ENCODE measurements at places on chromosomes 11 and 22. TPM values are rescaled to one million over a fixed set of nuclear protein-coding genes. Genes with fewer than 3 reads are reported as not detected.

- no peak overlapping the region for H3K4me3 ChIP-seq
- no peaks in the 10 kb centered on the region for H3K36me3 ChIP-seq
- H3K27ac ChIP-seq, result no peak overlapping the region
- no peak for DNase-seq
Observed at GRCh38 chr11:69369945-69370344, 76.0 kb downstream of the MYEOV start.

GRCh38 chr11:20087118-20087521 lies 73.2 kb downstream of the DBX1 start:
- no peaks in the 10 kb centered on the region for H3K4me1 ChIP-seq
- no peak overlapping the region for H3K4me3 ChIP-seq
- no peak overlapping the region for H3K27ac ChIP-seq
- no peaks in the 10 kb centered on the region for H3K27me3 ChIP-seq
- H3K36me3 ChIP-seq, result no peaks in the 10 kb centered on the region

CECR2 gene
- total RNA-seq, result 0.15 TPM

RFPL2 gene
- total RNA-seq, result not detected

- H3K27ac ChIP-seq, result no peak overlapping the region
- no peaks in the 10 kb centered on the region for H3K27me3 ChIP-seq
- no peaks in the 10 kb centered on the region for H3K36me3 ChIP-seq
Observed at GRCh38 chr11:7564803-7565202, 51.0 kb downstream of the PPFIBP2 start.

DNA sequence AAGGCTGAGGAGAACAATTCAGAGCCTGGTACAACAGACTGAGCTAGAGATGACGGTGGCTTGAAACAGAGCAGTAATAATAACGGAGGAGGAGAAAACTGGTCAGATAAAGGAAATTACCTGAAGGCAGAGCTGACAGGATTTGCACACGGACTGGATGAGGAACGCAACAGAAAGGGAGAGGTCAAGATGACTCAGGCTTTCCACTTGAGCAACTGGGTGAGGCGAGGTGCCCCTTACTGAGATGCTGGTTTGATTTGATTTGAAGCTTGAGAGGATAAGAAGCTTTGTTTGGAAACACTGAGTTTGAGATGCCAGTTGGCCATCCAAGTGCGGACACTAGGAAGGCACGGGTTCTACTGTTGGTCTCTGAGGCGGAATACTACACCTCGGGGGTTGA lies 35.4 kb upstream of the NRIP3 start:
- H3K27ac ChIP-seq, result no peak overlapping the region
- H3K27me3 ChIP-seq, result no peaks in the 10 kb centered on the region
- no peak overlapping the region for H3K4me3 ChIP-seq
- no peaks in the 10 kb centered on the region for H3K36me3 ChIP-seq

TTLL1 gene
- total RNA-seq, result 7.7 TPM

- H3K4me3 ChIP-seq, result no peak overlapping the region
- no peak overlapping the region for H3K27ac ChIP-seq
- H3K36me3 ChIP-seq, result no peaks in the 10 kb centered on the region
- no peaks in the 10 kb centered on the region for H3K27me3 ChIP-seq
- no peaks in the 10 kb centered on the region for H3K4me1 ChIP-seq
Observed at GRCh38 chr11:103266167-103266831, 157.1 kb downstream of the DYNC2H1 start.
